ENCODE measurements at places on chromosomes 7 and 10. TPM values are rescaled to one million over a fixed set of nuclear protein-coding genes. Genes with fewer than 3 reads are reported as not detected.

The CALN1 gene
- total RNA-seq, result not detected

The SUGCT gene
- 0.40 TPM for total RNA-seq

DNA sequence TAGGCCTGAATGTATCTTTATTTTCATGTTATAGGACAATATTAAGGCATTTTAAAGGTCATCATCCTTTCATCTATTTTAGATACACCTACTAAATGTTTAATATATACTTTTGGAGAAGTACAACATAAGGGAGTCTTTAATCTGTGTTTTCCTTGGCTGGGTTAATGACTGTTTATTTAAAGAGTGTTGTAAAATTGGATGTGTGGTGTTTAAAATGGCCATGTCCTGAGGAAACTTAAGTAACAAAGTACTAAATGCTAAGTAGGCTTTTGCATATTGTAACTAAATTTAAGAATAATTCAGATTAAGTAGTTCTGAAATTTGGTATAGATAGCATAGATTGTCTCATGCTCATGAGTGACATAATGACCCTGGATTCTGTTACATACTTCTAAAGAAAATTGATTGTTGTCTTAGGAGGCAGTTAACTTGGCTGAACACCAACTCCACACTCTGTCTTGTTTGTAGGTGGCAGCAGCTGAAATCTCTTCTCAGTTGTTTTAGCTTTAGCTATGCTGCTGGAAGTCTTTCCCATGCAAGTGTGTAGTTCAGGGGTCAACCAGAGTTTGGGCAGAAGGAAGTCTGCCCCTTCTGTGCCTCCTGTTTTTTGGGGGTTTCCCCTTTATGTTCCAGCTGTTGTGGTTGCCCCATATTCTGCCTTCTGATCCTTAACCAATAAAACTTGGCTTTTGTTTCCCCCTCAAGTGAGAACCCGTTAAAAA lies 29.2 kb downstream of the DLD start:
- DNase-seq, result peak; percentile 6

DNA sequence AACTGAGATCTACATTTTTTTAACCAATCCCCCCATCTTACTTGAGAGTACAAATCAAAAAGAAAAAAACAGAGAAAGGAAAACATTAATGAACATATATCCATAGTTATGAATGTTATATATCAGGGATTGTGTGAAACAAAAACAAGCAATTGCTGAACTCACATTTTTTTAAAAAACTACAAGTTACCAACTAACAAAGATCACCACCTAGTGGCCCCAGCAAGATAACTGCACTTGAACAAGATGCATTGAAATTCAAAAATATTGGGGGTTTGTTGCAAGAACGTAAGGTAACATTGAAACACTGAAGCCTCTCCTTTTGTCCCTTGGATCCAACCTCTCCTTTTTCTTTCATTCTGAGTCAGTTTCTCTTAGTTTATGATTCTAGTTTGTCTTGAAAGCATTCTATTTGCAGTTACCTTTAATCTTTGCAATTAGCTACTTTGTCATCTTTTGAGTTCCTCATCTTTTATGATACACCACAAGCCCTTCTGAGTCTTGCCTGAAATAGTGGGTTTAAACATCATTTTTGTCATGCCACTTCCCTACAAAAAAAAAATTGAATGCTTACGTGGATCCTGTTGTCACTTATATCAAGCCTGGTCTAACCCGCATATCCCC lies 87.3 kb upstream of the TES start:
- DNase-seq, result peak; percentile 33

DNA sequence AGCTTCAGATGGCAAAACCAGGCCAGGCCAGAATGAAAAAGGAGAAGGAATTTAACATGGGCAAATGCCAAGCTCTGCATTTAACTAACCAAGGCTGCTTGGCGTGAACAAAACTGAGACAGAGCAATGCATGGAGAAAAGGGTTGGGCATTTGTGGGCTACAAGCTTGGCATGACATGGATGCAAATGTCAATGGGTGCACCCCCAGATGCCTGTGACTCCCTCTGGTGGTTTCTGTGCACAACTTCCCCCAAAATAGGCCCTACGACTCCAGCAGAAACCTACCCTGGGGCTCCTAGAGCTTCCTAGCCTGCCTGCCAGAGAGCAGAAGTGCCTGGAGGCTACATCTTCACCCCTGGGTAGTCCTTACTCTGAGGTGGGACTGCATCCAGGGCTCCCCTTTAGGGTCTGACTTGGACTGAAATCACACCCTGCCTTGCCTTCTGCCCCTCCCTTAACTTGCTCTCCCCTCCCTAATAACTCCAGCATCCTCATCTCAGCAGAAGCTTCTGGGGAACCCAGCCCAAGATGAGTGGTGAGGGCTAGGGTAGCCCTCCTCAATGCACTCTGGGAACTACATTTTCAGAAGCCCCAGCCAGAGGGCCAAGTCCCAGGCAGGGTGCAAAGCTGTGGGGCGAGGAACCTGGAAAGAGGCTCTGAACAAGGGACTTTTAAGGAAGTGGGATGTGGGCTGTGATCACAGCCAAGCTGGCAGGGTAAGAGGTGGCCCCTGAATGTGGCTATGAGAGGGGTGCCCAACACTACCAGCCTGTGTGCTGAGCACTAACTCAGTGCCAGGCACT lies 11.3 kb downstream of the GPRIN2 start:
- DNase-seq, result no peak

Data from natural killer cell (primary cell).